Osteoblast (primary cell): ENCODE measurements at places on chromosomes 3 and 15.
A peak's percentile ranks its signal among the peaks of the same experiment; 100 is the strongest.

GRCh38 chr3:10602769-10603768 lies 97.7 kb upstream of the ATP2B2 start:
- peaks cover 16% of the 10 kb centered on the region for H3K27me3 ChIP-seq
- H3K4me1 ChIP-seq, result peaks cover 9% of the 10 kb centered on the region
- no peak overlapping the region for H3K27ac ChIP-seq

DNA sequence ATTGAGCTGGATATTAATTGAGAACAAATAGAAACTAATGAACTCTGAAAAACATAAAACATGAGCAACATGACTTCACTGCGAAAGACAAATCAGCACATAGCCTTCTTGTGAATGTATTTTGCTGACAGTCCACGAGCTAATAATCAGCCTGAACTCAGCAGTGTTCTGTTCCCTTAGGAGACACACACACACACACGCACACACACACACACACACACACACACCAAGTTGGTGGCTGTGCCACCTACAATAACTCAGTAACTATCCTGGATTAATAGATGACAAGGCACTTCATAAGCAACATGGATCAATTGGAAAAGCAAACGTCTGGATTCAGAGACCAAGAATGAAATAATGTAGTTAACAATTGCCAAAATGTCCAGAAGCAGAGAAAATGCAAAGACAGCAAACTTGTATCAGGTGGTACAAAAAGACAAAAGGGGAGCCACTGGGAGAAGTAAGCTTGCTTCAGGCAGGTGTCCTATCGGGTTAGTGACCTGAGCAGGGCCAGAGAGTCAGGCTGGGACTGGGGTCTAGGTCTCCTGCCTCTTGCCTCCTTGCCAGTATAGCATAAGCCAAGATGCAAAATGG lies 20.5 kb upstream of the UBE2Q2 start:
- H3K36me3 ChIP-seq, result no peaks in the 10 kb centered on the region
- no peaks in the 10 kb centered on the region for H3K27me3 ChIP-seq
- no peak overlapping the region for H3K4me3 ChIP-seq
- no peaks in the 10 kb centered on the region for H3K4me1 ChIP-seq

DNA sequence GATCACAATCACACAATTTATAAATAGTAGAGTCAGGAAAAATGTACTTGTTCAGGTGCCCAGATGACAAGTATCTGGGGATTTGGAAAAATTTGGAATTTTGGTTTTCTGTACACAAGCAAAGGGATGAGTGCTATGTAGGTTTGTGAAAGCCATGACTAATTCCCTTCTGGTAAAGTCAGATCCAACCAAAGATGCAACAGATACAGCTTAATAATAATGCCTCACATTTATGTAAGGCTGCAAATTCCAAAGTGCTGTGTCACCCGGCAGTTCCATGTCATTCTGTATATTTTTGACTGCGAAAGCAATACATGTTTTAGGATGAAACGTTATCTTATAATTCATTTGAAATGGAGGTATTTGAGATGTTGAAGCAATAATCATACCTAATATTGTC lies 102.7 kb upstream of the AGBL1 start:
- no peaks in the 10 kb centered on the region for H3K36me3 ChIP-seq
- no peak overlapping the region for H3K27ac ChIP-seq
- H3K4me1 ChIP-seq, result no peaks in the 10 kb centered on the region
- no peaks in the 10 kb centered on the region for H3K27me3 ChIP-seq
- no peak overlapping the region for H3K4me3 ChIP-seq
- DNase-seq, result no peak

GRCh38 chr3:171976526-171976925 lies 62.9 kb upstream of the FNDC3B start:
- H3K4me1 ChIP-seq, result peaks cover 39% of the 10 kb centered on the region
- no peaks in the 10 kb centered on the region for H3K27me3 ChIP-seq
- H3K27ac ChIP-seq, result peak overlapping the region; percentile 57
- DNase-seq, result peak; percentile 63

GRCh38 chr3:12239301-12239700 lies 49.6 kb upstream of the PPARG start:
- H3K27ac ChIP-seq, result no peak overlapping the region
- H3K27me3 ChIP-seq, result peaks cover 26% of the 10 kb centered on the region
- H3K4me1 ChIP-seq, result peaks cover 14% of the 10 kb centered on the region
- no peaks in the 10 kb centered on the region for H3K36me3 ChIP-seq
- DNase-seq, result peak; percentile 52

DNA sequence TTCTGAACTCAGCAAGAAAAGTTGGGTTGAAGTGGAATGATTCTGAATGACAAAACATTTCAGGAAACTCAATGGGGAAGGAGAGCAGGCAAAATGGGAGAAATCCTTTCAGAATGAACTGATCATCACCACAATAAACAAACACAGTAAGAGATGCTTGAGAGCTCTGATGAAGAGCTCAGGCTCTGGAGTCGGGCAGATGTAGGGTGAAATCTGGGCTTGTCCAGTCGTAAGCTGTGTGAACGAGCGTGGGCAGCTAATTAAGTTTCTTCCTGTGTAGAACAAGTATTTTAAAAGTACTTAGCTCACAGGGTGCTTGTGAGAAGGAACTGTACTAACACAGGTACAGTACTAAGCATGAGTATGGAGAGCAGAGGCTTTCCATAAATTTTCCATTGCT lies 406.2 kb downstream of the FOXP1 start:
- H3K4me1 ChIP-seq, result peaks cover 34% of the 10 kb centered on the region
- DNase-seq, result no peak
- no peaks in the 10 kb centered on the region for H3K36me3 ChIP-seq
- no peak overlapping the region for H3K4me3 ChIP-seq
- no peaks in the 10 kb centered on the region for H3K27me3 ChIP-seq

GRCh38 chr15:56234804-56235203 lies 8.9 kb downstream of the RFX7 start:
- no peaks in the 10 kb centered on the region for H3K27me3 ChIP-seq
- no peaks in the 10 kb centered on the region for H3K4me1 ChIP-seq
- H3K4me3 ChIP-seq, result no peak overlapping the region
- DNase-seq, result peak; percentile 37

- no peaks in the 10 kb centered on the region for H3K36me3 ChIP-seq
- peak; percentile 81 for DNase-seq
- no peak overlapping the region for H3K27ac ChIP-seq
Observed at GRCh38 chr3:169660709-169661360, 2.7 kb downstream of the MECOM start.

GRCh38 chr3:136277634-136278033 lies 27.5 kb downstream of the PCCB start:
- peaks cover 6% of the 10 kb centered on the region for H3K36me3 ChIP-seq
- H3K27ac ChIP-seq, result no peak overlapping the region

GRCh38 chr3:152257563-152258035 lies 11.1 kb upstream of the MBNL1 start:
- no peak overlapping the region for H3K4me3 ChIP-seq
- no peaks in the 10 kb centered on the region for H3K36me3 ChIP-seq
- H3K27me3 ChIP-seq, result no peaks in the 10 kb centered on the region
- no peak for DNase-seq

GRCh38 chr3:174159604-174160003 lies 699.5 kb upstream of the NAALADL2 start:
- DNase-seq, result no peak
- H3K4me3 ChIP-seq, result no peak overlapping the region
- peaks cover 5% of the 10 kb centered on the region for H3K4me1 ChIP-seq
- H3K27me3 ChIP-seq, result no peaks in the 10 kb centered on the region
- H3K27ac ChIP-seq, result no peak overlapping the region

- H3K36me3 ChIP-seq, result no peaks in the 10 kb centered on the region
- H3K27ac ChIP-seq, result no peak overlapping the region
- no peak for DNase-seq
- no peaks in the 10 kb centered on the region for H3K27me3 ChIP-seq
- H3K4me3 ChIP-seq, result no peak overlapping the region
Observed at GRCh38 chr3:33911525-33912322, 113.3 kb downstream of the PDCD6IP start.

- H3K27me3 ChIP-seq, result no peaks in the 10 kb centered on the region
- DNase-seq, result no peak
- no peak overlapping the region for H3K27ac ChIP-seq
- H3K4me1 ChIP-seq, result peaks cover 3% of the 10 kb centered on the region
- no peak overlapping the region for H3K4me3 ChIP-seq
- H3K36me3 ChIP-seq, result no peaks in the 10 kb centered on the region
Observed at GRCh38 chr3:187112934-187113793, 26.1 kb downstream of the RPL39L start.

- DNase-seq, result no peak
- H3K27ac ChIP-seq, result peak overlapping the region; percentile 77
- H3K4me3 ChIP-seq, result no peak overlapping the region
- H3K4me1 ChIP-seq, result peaks cover 31% of the 10 kb centered on the region
- no peaks in the 10 kb centered on the region for H3K27me3 ChIP-seq
- H3K36me3 ChIP-seq, result peaks cover 17% of the 10 kb centered on the region
Observed at GRCh38 chr15:39907216-39907615, 12.8 kb downstream of the GPR176 start.

DNA sequence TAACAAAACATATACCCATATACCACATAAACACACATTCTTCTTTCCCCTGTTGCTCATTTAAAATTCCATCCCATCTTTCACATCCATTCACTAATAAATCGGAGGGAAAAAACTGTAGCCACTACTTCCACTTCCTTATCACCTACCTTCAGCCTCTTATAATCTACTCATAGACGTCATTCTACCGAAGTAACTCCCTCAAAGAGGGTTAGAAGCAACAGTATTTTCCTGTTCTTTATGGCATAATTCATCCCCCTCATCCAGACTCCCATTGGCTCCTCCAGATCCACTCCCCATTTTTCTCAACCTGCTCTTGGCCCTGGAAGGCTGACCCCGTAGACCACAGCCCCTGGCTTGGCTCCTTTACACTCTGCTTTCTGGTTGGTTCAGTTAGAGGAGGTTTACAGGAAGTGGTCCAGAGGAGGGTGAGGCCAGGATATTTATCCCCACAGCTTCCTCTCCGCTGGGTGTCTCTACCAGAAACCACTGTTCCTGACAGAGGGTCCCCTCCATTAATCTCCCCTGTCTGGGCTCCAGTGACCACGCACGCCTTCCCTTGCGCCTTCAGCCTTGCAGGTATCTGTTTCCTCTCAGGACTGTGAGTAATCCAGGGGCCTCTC lies 46.3 kb downstream of the FMN1 start:
- H3K27me3 ChIP-seq, result no peaks in the 10 kb centered on the region
- no peak overlapping the region for H3K27ac ChIP-seq
- peak; percentile 5 for DNase-seq
- peaks cover 9% of the 10 kb centered on the region for H3K4me1 ChIP-seq
- H3K36me3 ChIP-seq, result no peaks in the 10 kb centered on the region
- H3K4me3 ChIP-seq, result no peak overlapping the region

DNA sequence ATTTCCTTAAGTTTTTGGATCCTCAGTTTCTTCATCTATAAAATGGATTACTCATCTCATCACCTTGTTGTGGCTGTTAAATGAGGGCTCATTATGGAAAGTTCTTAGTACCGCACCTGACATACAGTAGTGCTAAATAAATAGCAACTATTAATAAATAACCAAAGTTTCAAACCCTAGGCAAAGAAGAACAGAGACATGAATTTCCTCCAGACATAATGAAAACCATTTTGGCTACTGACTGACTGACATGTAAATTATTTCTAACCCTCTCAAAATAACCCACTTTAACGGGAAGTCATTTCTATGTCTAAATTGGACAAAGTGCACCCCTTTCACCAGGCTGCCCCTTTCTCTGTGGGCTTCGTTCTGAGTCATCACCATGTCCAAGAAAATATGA lies 17.4 kb upstream of the KLHL6 start:
- no peaks in the 10 kb centered on the region for H3K4me1 ChIP-seq
- no peaks in the 10 kb centered on the region for H3K36me3 ChIP-seq
- no peak overlapping the region for H3K27ac ChIP-seq
- H3K27me3 ChIP-seq, result peaks cover 10% of the 10 kb centered on the region
- DNase-seq, result no peak

DNA sequence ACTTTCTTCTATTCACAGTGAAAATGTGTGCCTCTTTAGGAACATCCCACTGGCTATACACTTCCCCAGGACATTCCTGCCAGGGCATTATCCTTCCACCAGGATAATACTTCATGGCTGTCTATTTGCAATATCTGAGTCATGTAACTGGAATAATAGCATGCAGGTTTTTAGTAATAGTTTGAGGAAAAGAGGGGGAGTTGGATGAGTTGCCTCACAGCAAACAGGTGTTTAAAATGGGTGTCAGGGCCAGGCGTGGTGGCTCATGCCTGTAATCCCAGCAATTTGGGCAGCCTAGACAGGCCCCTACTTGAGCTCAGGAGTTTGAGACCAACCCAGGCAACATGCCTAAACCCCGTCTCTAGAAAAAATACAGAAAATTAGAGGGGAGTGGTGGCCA lies 585.9 kb downstream of the DIPK2A start:
- no peaks in the 10 kb centered on the region for H3K27me3 ChIP-seq
- H3K27ac ChIP-seq, result no peak overlapping the region
- H3K4me3 ChIP-seq, result no peak overlapping the region
- peak; percentile 3 for DNase-seq

DNA sequence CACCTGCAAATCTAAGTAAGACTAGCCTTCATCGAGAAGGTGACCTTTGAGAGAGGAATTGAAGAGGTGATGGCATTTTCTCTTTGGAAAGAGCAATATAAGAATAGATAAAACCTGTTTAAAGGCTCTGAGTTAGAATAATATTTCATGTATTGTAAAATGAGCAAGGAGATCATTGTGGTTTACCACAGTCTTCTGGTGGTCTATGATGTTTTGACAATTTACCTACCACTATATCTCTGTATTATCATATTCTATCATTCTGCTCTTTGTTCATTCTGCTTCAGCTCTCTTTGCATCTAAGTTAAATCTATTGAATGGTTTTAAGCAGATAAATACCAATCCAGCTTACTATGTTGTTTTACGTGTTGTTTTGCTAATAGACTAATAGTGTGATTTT lies 982.3 kb downstream of the SI start:
- H3K27ac ChIP-seq, result no peak overlapping the region
- no peaks in the 10 kb centered on the region for H3K4me1 ChIP-seq
- no peak overlapping the region for H3K4me3 ChIP-seq
- no peaks in the 10 kb centered on the region for H3K36me3 ChIP-seq
